ENCODE measurements at places on chromosomes 12 and 14.

DNA sequence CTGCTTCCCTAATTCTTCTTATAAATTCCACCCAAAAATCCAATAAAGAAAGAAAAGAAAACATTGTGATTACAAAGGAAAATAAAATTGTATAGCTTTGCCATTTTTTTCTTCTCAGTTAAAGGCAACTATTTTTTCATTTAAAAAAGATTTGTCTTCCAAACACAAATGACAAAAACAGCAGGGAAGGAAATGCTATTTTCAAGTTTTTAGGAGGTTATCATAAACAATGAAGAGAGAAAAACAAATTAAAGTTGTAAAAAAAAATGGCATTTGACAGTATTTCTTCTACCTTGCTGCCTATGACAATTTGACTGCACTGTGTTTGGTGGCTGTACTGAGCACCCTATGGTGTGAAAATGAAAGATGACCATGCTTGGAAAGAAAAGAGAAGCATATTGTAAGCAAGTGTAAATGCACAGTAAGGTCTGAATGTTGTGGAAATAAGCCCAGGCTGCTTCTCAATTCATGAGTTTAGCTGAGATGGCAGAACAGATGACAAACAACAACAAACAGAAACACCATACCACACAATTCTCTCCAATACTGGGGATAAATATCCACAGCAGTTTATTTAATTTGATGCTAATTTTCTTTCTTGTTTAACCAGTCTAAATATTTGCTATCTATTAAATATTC, 109.8 kb downstream of the PRKD1 start:
- no peak for DNase-seq

DNA sequence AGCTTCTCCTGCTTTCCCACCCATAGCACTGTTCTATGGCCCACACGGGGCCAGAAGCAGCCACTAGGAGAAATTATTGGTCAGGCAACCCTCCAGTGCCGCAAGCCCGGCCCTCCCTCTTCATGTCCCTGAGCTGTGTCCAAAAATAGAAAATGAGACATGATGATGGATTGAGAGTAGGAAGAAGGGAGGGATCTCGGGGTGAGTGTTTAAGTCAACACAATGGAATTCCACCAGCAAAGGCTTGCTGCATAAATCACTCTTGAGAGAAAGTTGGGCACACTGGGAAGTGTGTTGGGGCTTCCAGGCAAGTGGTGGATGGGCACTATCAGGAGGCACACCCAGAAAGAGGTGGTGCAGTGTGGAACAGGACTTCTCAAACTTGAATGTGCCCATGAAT, 94.2 kb downstream of the LLPH start:
- DNase-seq: no peak

- no peak for DNase-seq
Observed at GRCh38 chr14:60093080-60093479, 1.4 kb downstream of the PCNX4 start.

- DNase-seq: no peak
Observed at GRCh38 chr12:4434706-4435425, 10.7 kb downstream of the FGF6 start.

Measured in activated B cell treated with CpG ODN at 0.5 μM for 24 hours (primary cell).